ENCODE measurements at places on chromosomes 6 and 20.
A peak's percentile ranks its signal among the peaks of the same experiment; 100 is the strongest.

- no peak for DNase-seq
Observed at GRCh38 chr6:8738951-8739350, 303.6 kb upstream of the SLC35B3 start.

- DNase-seq, result no peak
Observed at GRCh38 chr6:88587150-88587520, 376.3 kb downstream of the RNGTT start.

GRCh38 chr6:131636880-131637792 is at the start of gene ENPP3:
ENPP3 (plus strand) TSS chr6:131637302; CDS start chr6:131637385, 83 bp downstream.
- DNase-seq, result no peak

- DNase-seq, result no peak
Observed at GRCh38 chr20:20363434-20363798, 4.5 kb upstream of the INSM1 start.

GRCh38 chr20:4600308-4601014 is 121.2 kb upstream of the PRND start:
- DNase-seq, result no peak

DNA sequence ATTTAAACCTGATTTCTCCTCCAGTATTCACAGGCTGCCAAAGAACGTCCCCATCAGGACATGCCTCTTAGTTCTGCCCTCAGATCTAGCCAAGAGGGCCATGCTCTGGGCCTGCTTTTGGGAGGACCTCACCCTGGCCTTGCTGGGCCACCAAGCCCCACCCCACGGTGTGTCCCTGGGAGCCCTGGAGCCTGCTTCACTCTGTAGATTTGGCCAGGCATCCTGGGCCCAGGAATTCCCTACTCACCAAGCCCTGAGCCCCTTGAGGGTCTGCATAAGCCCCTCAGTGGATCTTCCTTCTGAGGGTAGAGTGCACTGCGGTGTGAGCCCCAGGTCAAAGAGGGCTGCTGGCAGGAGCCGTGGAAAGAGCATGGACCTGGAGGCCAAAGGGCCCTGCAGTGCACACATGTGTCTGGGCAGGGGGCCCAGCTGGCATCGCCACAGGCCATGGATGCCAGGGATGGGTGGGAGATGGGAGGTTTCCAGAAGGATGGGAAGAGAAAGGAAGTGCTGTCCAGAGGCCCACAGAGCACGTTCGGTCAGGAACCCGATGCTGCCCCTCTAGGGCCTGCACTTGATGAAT is 98.0 kb downstream of the DACT2 start:
- DNase-seq, result no peak

DNA sequence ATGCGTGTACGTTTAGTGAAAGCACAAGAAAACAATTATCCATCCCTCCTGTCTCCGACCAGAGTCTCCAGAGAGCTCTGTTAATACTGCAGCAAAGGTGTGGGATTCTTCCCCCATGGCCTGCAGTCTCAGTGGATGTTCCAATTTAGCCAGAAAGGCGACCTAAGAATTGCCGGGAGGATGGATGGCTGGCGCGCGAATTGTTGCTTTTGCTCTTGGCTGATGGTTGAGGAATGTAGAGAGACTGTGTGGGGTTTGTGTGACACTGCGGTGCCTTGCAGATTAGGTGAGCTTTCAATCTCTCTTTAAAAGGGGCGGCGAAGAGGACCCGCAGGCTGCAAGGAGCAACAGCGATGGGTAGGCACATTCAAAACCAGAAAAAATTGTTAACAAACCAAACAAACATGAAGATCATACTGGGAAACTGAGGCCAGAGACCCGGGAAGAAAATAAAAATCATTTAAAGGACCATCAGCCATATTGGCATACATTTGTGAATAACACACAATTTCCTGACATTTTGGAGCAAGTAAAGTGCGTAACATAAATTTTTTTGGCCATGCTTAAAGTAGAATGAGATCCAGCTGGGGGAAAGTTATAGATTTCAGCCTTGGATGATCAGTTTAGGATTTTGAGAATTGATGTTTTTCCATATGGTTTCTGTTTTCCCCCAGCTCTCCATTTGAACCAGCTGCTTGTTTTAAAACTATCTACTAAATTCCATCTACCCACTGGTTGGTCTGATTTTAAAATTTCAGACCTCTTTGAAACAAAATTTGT is 46.3 kb downstream of the GNAS start:
- DNase-seq, result no peak

DNA sequence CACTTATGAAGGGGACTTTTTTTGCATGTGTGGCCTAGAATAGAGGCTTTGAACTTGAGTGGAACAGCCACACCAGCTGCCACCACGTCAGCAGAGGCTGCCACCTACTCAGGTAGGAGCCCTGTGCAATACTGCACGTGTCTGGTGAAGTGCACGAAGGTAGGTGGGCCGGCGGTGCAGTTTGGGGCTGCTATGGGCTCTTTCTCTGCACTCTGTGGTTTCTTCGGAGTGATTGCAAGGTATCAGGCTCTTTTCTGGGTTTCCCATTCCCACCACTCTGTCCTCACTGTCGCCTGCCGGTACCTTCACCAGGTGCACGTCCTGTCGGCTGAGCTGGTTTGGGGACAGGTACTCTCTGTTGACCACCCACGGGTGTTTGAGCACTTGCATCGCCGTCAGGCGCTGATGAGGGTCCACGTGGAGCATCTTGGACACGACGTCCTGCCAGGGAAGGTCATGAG is 30.8 kb upstream of the MPC1 start:
- DNase-seq, result no peak

- no peak for DNase-seq
Observed at GRCh38 chr6:146133866-146134265, 105.0 kb downstream of the GRM1 start.

GRCh38 chr6:129598244-129599187 is 111.5 kb downstream of the ARHGAP18 start:
- DNase-seq, result no peak

- DNase-seq, result peak; percentile 61
Observed at GRCh38 chr6:5398530-5398929, 137.2 kb downstream of the FARS2 start.

DNA sequence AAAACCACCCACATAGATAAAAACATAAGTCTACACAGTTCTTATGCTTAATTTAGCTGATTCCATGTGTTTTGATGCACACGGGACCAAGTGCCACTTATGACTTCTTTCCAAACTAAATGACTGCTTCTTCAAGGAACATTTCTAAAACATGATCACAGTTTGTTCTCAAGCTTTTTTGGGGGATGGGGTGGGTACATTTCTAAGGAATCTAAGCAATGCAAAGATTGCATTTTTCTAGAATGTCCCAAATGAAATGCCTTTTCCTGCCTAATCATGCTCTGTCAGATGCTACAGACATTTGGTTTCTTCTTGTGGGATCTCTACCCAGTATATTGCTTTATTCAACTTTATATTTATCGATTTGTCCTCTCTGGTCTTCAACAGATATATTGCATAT is 496.8 kb upstream of the JAG1 start:
- DNase-seq, result no peak

DNA sequence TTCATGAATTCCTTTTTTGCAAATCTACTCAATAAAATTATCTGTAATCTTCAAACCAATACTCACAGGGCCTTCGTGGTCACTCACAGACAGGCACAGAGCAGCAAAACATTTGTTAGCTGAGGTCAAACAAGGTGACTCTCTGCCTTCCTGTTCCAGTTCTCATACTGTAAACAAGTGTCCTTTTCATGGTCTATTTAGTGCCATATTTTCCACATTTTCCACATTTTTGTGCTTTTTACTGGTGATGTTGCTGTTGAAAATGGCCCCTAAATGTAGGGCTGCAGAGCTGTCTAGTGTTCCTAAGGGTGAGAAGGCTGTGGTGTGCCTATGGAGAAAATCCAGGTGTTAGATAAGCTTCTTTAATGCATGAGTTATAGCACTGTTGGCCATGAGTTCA is 133.1 kb upstream of the COL21A1 start:
- no peak for DNase-seq

- DNase-seq, result no peak
Observed at GRCh38 chr20:25220021-25220730, 24.7 kb downstream of the ENTPD6 start.

DNA sequence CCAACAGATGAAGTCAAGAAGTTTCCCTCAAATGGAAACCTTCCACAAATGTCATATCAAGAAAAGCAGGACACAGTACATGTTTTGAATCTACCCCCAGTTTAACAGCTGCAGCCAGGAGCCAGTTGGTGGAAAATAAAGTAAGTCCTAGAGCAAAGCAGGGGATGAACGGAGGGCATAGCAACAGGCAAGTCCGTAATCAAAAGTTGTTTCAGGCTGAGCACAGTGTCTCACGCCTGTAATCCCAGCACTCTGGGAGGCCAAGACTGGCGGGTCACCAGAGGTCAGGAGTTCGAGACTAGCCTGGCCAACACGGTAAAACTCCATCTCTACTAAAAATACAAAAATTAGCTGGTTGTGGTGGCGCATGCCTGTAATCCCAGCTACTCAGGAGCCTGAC is 2.4 kb upstream of the SALL4 start:
- no peak for DNase-seq

DNA sequence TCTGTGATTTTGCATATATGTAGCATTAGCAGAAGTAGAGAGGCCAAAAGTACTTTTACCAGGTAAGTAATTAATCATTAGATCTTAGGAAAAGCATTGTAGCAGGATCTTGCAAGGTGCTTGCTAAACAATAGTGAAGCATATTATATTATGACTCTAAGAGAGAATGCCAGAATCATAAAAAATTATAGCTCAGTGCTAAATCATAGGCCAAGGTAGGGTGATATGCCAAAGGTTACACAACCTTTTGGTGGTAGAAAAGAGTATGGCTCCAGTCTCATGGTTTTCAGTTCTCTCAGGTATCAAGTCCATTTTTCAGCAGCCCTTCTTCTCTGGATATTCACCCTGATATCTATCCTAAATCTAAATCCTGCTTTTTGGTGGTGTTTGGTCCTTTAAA is 16.9 kb upstream of the TMEM30A start:
- DNase-seq, result no peak
